A673 (cell line): ENCODE measurements at places on chromosomes 3 and 15. TPM values are rescaled to one million over a fixed set of nuclear protein-coding genes. Genes with fewer than 3 reads are reported as not detected.

DNA sequence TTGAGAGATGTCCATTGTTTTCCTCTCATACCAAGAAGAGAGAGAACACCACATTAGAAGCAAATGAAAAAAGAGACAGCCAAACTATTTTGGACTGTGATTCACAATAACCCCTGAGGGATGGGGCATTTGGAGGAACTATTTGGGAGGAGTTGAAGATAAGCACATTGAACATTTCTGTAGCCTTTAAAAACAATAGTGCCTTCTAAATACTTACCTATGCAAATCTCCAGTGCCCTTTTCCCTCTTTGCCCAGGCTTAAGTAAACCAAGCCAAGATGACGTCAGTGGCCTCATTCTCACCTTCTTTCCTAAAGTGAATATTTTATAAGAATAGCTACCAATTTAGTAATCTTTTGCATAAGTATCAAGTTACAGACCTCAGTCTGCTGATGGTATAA lies 89.7 kb upstream of the COL8A1 start:
- peaks cover 6% of the 10 kb centered on the region for H3K4me1 ChIP-seq
- no peak overlapping the region for H3K27ac ChIP-seq
- no peak overlapping the region for H3K4me3 ChIP-seq
- H3K36me3 ChIP-seq, result no peaks in the 10 kb centered on the region

DNA sequence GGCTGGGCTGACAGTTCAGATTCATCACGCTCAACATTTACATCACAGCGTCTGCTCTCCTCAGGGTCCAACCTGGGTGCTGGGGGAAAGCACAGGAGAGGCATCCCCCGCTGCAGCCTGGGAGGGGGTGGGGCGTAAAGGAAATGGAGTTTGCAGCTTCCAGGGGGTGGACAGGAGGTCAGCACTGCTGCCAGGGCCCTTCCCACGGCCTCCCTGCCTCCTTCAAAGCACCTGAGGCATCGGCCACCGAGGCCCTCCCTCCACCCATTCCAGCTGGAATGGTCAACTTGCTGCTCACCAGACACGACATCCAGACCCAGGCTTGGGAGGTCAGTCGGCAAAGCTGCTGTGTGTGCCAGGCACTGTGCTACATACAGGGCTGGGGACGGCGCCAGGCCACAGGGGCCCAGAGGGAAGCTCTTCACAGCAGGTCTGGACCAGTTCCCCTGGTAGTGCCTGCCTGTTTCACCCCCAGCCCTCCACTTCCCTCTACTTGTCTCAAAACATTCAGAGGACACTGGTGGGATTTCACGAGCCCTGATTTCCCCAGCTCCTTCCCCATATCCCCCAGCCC lies 120.7 kb downstream of the ANP32A start:
- no peaks in the 10 kb centered on the region for H3K27me3 ChIP-seq
- no peak overlapping the region for H3K4me3 ChIP-seq
- peak overlapping the region; percentile 69 for H3K27ac ChIP-seq
- no peaks in the 10 kb centered on the region for H3K36me3 ChIP-seq
- DNase-seq, result no peak
- peaks cover 18% of the 10 kb centered on the region for H3K4me1 ChIP-seq

The CCRL2 gene
- total RNA-seq, result not detected in 2 replicates

DNA sequence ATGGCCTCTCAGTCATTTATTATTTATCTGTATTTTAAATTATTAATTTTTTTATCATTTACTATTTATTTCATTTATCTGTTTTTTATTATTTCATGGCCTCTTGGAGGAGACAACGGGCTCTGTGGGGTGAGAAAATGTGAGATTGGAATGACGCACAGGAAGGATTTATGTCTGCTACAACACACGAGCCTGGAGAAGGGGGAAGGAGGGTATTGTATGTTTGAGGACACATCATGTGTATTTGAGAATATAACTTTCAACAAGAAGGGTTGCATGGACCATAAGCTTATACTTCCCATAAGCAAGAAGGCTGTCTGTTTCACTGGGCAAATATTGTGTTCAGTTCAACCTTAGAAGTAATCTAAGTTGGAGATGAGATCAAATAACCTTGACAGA lies 31.7 kb downstream of the LSM3 start:
- H3K4me3 ChIP-seq, result no peak overlapping the region
- no peaks in the 10 kb centered on the region for H3K4me1 ChIP-seq
- no peaks in the 10 kb centered on the region for H3K36me3 ChIP-seq

DNA sequence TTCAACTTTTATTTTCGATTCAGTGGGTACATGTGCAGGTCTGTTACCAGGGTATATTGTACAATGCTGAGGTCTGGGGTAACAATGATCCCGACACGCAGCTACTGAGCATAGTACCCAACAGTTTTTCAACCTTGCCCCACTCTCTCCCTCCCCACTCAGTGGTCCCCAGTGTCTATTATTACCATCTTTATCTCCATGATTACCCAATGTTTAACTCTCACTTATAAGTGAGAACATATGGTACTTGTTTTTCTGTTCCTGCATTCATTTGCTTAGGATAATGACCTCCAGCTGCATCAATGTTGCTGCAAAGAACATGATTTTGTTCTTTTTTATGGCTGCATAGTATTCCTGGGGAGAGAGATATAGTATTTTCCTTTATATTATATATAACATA lies 75.7 kb upstream of the EPHB3 start:
- H3K4me3 ChIP-seq, result no peak overlapping the region
- peaks cover 38% of the 10 kb centered on the region for H3K27me3 ChIP-seq
- no peak for DNase-seq
- H3K4me1 ChIP-seq, result no peaks in the 10 kb centered on the region
- H3K27ac ChIP-seq, result no peak overlapping the region

DNA sequence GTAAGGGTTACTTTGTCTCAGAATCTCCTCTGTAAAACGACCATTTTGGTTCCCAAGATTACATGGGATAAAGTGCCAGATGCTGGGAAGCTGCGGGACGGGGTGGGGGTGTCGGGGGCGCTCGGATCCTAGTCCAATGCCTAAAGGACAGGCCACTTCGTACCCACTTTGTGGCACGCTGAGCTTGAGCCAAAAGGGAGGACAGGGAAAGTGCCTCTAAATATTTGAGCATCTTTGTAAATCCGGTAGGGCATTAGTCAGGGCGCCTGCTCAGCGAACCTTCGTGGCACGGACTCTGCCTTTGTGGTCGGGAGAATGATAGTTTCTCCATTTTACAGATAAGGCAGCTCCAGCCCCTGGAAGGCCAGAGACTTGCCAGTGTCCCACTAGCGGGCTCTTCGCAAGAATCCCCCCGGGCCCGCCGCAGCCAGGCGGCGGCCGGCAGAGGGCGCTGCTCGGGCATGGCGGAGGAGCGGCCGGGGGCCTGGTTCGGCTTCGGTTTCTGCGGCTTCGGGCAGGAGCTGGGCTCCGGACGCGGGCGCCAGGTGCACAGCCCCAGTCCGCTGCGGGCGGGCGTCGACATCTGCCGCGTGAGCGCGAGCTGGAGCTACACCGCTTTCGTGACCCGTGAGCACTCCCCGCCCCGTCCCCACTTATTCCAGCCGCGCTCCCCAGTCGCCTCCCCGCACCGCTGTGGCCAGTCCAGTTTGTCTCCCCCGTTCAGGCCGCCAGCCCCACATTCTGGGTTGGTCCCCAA lies 1.8 kb downstream of the RCCD1 start:
- H3K27me3 ChIP-seq, result no peaks in the 10 kb centered on the region
- DNase-seq, result peak; percentile 89
- peak overlapping the region; percentile 76 for H3K4me3 ChIP-seq
- H3K4me1 ChIP-seq, result peaks cover 15% of the 10 kb centered on the region
- H3K27ac ChIP-seq, result peak overlapping the region; percentile 98
- peaks cover 34% of the 10 kb centered on the region for H3K36me3 ChIP-seq

The IP6K2 gene
- total RNA-seq, result 62.5 and 72.0 TPM in 2 replicates

- H3K4me1 ChIP-seq, result peaks cover 21% of the 10 kb centered on the region
- H3K27me3 ChIP-seq, result no peaks in the 10 kb centered on the region
- H3K36me3 ChIP-seq, result no peaks in the 10 kb centered on the region
- no peak for DNase-seq
- no peak overlapping the region for H3K4me3 ChIP-seq
- no peak overlapping the region for H3K27ac ChIP-seq
Measured at GRCh38 chr3:72427624-72428023, 420.6 kb downstream of the SHQ1 start.

- no peak overlapping the region for H3K4me3 ChIP-seq
- no peaks in the 10 kb centered on the region for H3K27me3 ChIP-seq
- H3K4me1 ChIP-seq, result no peaks in the 10 kb centered on the region
- no peaks in the 10 kb centered on the region for H3K36me3 ChIP-seq
- H3K27ac ChIP-seq, result no peak overlapping the region
Measured at GRCh38 chr3:155682426-155683343, 62.2 kb downstream of the PLCH1 start.

DNA sequence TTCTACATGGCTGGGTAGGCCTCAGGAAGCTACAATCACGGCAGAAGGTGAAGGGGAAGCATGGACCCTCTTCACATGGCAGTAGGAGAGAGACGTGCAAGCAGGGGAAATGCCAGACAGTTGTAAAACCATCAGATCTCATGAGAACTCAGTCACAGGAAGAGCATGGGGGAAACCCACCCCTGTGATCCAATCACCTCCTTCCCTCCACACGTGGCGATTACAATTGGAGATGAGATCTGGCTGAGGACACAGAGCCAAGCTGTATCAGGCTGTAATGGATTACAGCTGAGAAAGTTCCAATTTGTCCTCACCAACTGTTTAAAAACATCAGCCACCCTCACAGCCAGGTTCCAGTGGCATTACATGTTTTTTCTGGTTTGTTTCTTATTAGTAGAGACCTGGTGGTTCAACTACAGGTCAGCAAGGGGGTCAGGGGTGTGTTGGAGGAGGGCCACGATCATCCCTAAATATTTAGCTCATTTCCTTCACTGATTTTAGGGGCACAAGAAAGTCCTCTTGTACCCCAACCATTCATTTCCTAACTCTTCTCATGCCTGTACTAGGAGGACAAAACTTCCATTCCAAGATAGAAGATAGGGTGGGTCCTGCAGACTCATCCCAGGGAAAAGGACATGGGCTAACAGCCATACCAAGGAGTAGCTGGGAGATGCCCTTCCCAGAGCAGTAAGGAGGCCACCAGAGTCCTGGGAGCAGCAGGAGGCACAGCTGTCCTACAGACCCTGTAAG lies 54.4 kb downstream of the ANXA2 start:
- H3K27ac ChIP-seq, result no peak overlapping the region
- peaks cover 32% of the 10 kb centered on the region for H3K36me3 ChIP-seq
- no peak overlapping the region for H3K4me3 ChIP-seq

The CHAC1 gene
- total RNA-seq, result 11.6 and 26.8 TPM in 2 replicates

The HEMK1 gene
- total RNA-seq, result 5.7 and 7.9 TPM in 2 replicates

- no peak for DNase-seq
- no peaks in the 10 kb centered on the region for H3K27me3 ChIP-seq
- H3K36me3 ChIP-seq, result no peaks in the 10 kb centered on the region
- H3K27ac ChIP-seq, result no peak overlapping the region
Measured at GRCh38 chr15:95561463-95561862, 769.0 kb upstream of the NR2F2 start.

DNA sequence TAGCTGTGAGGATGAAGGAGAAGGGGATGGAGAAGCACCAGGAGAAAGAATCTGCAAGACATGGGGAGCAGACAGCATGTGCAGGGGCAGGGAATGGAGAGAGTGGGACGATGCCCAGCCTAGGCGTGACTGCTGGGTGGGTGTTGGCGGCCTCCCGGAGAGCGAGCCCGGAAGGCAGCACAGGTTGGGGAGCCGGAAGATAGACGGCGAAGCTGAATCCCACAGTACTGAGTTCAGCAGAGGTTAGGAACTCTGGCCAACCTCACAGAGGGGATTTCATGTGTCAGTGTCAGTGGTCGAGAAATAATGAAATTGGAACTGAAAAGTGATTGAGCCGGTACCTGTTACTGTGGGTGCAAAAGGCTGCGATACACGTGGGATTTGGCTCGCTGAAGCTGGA lies 55.2 kb downstream of the PXYLP1 start:
- H3K4me1 ChIP-seq, result no peaks in the 10 kb centered on the region
- H3K4me3 ChIP-seq, result no peak overlapping the region
- no peaks in the 10 kb centered on the region for H3K36me3 ChIP-seq
- no peaks in the 10 kb centered on the region for H3K27me3 ChIP-seq

The RGMA gene
- 5.0 and 8.3 TPM in 2 replicates for total RNA-seq

DNA sequence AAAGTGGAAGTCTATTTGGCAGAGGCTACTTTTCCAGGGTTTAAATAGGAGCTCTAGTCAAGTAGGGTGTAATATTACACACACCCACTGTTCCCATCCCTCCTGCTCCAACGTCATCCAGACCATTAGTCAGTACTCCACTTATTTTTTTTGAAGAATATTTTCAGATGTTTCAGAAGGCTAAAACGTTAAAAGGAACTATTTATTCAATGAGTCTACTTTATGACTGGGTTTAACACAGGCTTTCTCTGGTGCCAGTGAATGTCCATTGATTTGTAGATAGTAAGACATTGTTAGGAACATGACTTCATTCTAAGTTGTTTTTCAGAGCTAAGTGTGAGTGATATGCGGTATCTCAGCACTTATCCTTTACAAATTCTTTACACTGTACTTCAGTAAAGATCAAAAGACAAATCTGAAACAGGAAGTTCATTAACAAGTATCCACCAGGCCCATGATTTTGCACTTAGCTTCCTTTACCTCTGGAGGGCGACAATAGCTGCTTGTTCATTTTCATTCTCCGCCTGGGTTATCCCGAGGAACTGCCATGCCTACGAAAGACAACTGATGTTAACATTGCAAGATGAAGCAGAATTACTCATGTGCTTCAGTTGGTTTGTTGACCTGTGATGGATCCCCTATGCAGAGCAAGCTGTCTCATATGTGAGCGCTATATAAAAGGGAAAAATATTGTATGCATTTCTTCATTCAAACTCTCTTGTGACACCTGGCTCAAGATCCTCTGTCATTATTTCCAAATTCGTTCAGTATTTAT lies 158.7 kb downstream of the USP13 start:
- H3K36me3 ChIP-seq, result no peaks in the 10 kb centered on the region
- no peaks in the 10 kb centered on the region for H3K4me1 ChIP-seq
- no peak overlapping the region for H3K27ac ChIP-seq

DNA sequence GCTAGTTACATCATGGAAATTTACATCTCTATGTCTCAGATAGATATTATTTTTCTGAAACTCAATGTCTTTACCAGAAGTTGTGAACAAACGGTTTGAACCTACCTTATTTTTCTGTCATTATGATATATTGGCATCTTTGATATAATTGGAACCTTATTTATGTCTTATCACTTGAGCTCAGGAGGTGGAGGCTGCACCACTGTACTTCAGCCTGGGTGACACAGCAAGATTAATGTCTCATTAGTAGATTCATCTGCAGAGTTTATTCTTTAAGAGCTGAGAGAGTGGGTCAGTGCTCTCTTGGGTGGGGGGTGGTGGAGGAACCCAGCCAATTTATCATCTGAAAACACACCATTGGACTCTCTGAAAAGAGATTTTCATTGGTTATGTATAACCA lies 21.4 kb downstream of the SCG3 start:
- H3K4me3 ChIP-seq, result no peak overlapping the region
- H3K27ac ChIP-seq, result no peak overlapping the region
- no peaks in the 10 kb centered on the region for H3K36me3 ChIP-seq
- no peak for DNase-seq

- no peak overlapping the region for H3K4me3 ChIP-seq
- H3K27me3 ChIP-seq, result no peaks in the 10 kb centered on the region
- no peak overlapping the region for H3K27ac ChIP-seq
- H3K36me3 ChIP-seq, result no peaks in the 10 kb centered on the region
Measured at GRCh38 chr3:38604246-38604645, 45.2 kb downstream of the SCN5A start.
